Transverse colon (tissue), 4 donors: ENCODE measurements at places on chromosomes 3 and 15.

- no peak overlapping the region for H3K4me3 ChIP-seq
- H3K27ac ChIP-seq = peak overlapping the region; percentile 60
- no peak for DNase-seq
- H3K36me3 ChIP-seq = no peaks in the 10 kb centered on the region
- H3K4me1 ChIP-seq = peaks cover 8% of the 10 kb centered on the region
Observed at GRCh38 chr15:93037820-93038705, 50.9 kb downstream of the RGMA start.

DNA sequence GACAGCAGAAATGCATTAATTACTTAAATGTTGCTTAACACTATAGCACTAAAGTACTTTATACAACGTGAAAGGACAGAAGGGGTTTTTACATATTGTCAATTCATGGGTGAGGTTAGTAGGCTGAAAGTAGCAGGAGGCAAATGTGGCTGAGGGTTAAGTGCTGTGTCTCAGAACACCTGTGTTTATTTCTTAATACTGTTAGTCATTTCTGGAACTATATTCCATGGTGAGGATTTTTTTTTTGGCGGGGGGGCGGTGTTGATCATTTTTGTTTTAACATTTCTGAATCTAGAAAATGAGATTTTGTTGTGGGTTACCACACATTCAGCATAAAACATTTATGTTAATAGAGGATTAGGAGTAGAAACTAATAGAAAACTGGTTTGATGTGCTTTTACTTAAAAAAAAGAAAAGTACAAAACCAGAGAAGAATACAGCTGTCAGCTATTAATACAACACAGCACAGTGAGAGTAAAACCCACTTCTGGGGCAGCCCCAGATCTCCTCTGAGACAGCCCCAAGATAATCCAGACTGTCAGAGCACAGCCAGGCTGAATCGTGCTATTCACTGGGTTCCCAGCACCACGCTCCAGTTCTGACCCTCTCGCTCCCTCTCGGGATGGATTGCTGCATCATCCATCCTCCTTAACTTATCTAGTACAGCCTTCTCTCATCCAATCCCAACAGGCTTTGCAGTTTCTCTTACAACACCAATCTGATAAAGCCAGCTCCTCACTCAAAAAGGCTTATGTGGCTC lies 307.7 kb downstream of the TUSC7 start:
- H3K4me3 ChIP-seq = no peak overlapping the region
- peaks cover 5% of the 10 kb centered on the region for H3K27me3 ChIP-seq
- H3K36me3 ChIP-seq = no peaks in the 10 kb centered on the region
- H3K4me1 ChIP-seq = no peaks in the 10 kb centered on the region
- no peak overlapping the region for H3K27ac ChIP-seq

- no peak for DNase-seq
- H3K4me1 ChIP-seq = peaks cover 7% of the 10 kb centered on the region
- H3K27ac ChIP-seq = no peak overlapping the region
- H3K4me3 ChIP-seq = no peak overlapping the region
Observed at GRCh38 chr3:122982216-122983185, 45.1 kb downstream of the SEMA5B start.

DNA sequence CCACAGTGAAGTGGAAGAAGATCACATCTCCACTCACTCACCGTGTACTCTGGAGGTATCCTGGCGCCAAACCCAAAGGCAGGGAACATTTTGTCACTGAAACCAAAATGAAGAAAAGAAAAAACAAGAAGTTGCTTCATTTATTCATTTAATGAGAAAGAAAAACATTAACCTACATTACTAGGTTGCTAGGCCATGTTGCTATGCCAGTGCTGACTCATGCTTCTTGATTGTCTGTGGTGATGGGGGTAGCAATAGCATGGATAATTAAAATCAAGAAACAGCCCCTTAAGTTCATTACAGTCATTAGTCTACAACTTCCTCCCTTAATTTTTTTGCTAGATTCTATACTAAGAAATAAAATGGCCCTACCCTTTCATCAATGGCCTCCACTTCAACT lies 52.7 kb upstream of the MRPL3 start:
- no peak overlapping the region for H3K4me3 ChIP-seq
- H3K27me3 ChIP-seq = no peaks in the 10 kb centered on the region
- H3K36me3 ChIP-seq = no peaks in the 10 kb centered on the region
- no peak for DNase-seq
- H3K27ac ChIP-seq = no peak overlapping the region

- no peaks in the 10 kb centered on the region for H3K27me3 ChIP-seq
- peak; percentile 50 for DNase-seq
- H3K36me3 ChIP-seq = no peaks in the 10 kb centered on the region
- H3K4me1 ChIP-seq = peaks cover 11% of the 10 kb centered on the region
Observed at GRCh38 chr15:90075420-90076289, 26.6 kb downstream of the IDH2 start.

- no peaks in the 10 kb centered on the region for H3K4me1 ChIP-seq
- peaks cover 4% of the 10 kb centered on the region for H3K27me3 ChIP-seq
- no peak overlapping the region for H3K27ac ChIP-seq
- no peak for DNase-seq
- H3K36me3 ChIP-seq = no peaks in the 10 kb centered on the region
Observed at GRCh38 chr15:99953886-99954285, 220.6 kb upstream of the LYSMD4 start.

DNA sequence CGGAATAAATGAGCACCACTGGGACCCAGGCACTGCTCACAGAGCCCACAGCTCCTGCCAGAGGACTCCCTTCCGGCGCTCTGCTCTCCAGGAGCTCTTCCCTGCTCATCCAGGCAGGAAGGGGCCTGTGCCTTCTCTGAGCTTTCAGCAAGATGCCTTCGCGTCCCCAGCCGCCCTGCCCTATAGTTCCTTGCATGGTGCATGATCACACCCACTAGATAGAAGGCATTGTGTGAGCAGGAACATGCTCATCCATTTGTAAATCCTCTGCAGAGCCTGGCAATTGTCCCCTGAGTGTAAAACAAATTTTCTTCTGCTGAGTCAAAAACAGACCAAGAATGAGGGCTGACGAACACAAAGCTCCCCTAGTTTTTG lies 181.6 kb downstream of the MEGF11 start:
- H3K36me3 ChIP-seq = no peaks in the 10 kb centered on the region
- H3K27me3 ChIP-seq = no peaks in the 10 kb centered on the region
- no peak overlapping the region for H3K27ac ChIP-seq

DNA sequence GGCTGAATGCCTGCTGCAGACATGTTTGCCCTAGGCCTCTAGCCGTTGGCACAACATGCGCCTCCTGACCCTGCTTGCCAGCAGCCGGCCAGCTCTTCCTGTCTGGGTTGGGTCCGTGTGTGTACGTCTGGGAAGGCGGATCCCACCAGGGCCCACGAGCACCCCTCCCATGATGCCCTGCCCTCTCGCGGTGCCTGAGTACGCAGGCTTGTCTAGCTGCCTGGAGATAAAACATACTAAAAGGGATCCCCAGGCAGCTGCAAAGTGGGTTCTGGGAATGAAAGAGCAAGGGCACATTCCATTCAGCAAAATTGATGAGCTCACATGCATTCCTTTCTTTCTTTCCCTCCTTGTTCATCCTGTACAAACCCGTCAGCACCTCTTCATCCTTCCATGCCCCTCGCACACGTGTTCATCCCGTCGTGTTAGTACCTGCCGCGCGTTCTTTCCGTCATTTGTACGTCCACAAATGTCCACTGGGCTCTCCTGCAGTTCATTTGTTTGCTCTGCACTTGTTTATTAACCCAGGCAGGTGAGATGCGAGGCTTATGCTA lies 74.3 kb downstream of the FBLN2 start:
- no peaks in the 10 kb centered on the region for H3K36me3 ChIP-seq
- DNase-seq = no peak
- H3K4me3 ChIP-seq = no peak overlapping the region
- no peak overlapping the region for H3K27ac ChIP-seq
- no peaks in the 10 kb centered on the region for H3K27me3 ChIP-seq
- no peaks in the 10 kb centered on the region for H3K4me1 ChIP-seq

GRCh38 chr3:49906073-49906743 lies 2.5 kb upstream of the MST1R start:
- H3K27ac ChIP-seq = peak overlapping the region; percentile 86
- no peaks in the 10 kb centered on the region for H3K36me3 ChIP-seq
- no peak overlapping the region for H3K4me3 ChIP-seq
- DNase-seq = peak; percentile 87
- H3K4me1 ChIP-seq = peaks cover 51% of the 10 kb centered on the region
- no peaks in the 10 kb centered on the region for H3K27me3 ChIP-seq

GRCh38 chr15:94077938-94078337 lies 153.4 kb upstream of the MCTP2 start:
- H3K36me3 ChIP-seq = no peaks in the 10 kb centered on the region
- no peak for DNase-seq
- H3K4me1 ChIP-seq = no peaks in the 10 kb centered on the region
- no peaks in the 10 kb centered on the region for H3K27me3 ChIP-seq
- no peak overlapping the region for H3K27ac ChIP-seq
- no peak overlapping the region for H3K4me3 ChIP-seq

- no peaks in the 10 kb centered on the region for H3K36me3 ChIP-seq
- no peak for DNase-seq
- no peak overlapping the region for H3K27ac ChIP-seq
- no peaks in the 10 kb centered on the region for H3K4me1 ChIP-seq
- H3K27me3 ChIP-seq = no peaks in the 10 kb centered on the region
Observed at GRCh38 chr3:160205606-160206005, 19.6 kb upstream of the C3orf80 start.

GRCh38 chr15:40280260-40281056 lies 2.4 kb downstream of the ANKRD63 start:
- H3K4me3 ChIP-seq = no peak overlapping the region
- DNase-seq = no peak
- no peaks in the 10 kb centered on the region for H3K36me3 ChIP-seq
- peaks cover 35% of the 10 kb centered on the region for H3K4me1 ChIP-seq
- H3K27ac ChIP-seq = no peak overlapping the region

DNA sequence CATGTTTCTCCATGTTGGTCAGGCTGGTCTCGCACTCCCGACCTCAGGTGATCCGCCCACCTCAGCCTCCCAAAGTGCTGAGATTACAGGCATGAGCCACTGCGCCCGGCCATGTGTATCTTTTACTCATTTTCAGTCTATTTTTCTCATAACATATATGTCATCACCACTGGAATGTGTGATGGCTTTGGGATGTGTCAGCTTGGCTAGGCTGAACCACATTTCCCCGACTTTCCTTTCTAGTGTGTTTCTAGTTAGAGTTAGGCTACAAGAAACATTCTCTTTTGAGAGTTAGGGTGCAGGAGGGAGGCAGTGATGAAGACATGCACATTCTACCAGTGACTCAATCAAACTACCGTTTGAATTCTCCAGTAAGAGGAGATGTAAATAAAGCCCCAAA lies 444.9 kb upstream of the THBS1 start:
- H3K36me3 ChIP-seq = no peaks in the 10 kb centered on the region
- DNase-seq = no peak
- H3K4me3 ChIP-seq = no peak overlapping the region
- no peaks in the 10 kb centered on the region for H3K4me1 ChIP-seq
- H3K27ac ChIP-seq = no peak overlapping the region

GRCh38 chr3:148240351-148240750 lies 457.4 kb upstream of the AGTR1 start:
- no peak overlapping the region for H3K27ac ChIP-seq
- no peak overlapping the region for H3K4me3 ChIP-seq
- no peaks in the 10 kb centered on the region for H3K27me3 ChIP-seq
- DNase-seq = no peak
- H3K4me1 ChIP-seq = no peaks in the 10 kb centered on the region
- no peaks in the 10 kb centered on the region for H3K36me3 ChIP-seq

DNA sequence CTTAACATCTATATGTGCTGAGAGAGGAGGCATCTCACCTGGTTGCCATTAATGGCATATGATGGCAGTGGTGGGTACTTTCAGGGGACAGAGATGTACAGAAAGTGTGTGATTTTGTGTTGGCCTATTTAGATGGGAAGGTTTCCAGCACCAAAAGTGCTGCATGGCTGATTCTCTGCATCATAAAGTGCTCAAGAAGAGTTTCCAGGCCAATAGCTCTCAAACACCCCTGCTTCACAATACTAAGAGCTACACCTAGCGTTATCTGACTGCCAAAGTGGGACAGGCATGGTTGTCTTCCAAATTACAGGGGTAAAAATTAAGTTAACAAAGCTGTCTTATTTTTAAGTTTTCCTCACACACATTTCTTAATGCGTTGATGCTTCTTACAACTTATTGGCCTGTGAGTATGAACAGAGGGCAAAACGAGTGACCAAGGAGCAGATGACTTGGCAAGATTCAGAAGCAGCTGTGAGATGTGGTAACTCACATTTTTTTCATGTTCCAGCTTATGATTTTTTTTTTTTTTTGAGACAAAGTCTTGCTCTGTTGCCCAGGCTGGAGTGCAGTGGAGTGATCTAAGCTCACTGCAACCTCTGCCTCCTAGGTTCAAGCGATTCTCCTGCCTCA lies 41.4 kb upstream of the VEPH1 start:
- H3K4me1 ChIP-seq = peaks cover 6% of the 10 kb centered on the region
- H3K36me3 ChIP-seq = no peaks in the 10 kb centered on the region
- DNase-seq = no peak

DNA sequence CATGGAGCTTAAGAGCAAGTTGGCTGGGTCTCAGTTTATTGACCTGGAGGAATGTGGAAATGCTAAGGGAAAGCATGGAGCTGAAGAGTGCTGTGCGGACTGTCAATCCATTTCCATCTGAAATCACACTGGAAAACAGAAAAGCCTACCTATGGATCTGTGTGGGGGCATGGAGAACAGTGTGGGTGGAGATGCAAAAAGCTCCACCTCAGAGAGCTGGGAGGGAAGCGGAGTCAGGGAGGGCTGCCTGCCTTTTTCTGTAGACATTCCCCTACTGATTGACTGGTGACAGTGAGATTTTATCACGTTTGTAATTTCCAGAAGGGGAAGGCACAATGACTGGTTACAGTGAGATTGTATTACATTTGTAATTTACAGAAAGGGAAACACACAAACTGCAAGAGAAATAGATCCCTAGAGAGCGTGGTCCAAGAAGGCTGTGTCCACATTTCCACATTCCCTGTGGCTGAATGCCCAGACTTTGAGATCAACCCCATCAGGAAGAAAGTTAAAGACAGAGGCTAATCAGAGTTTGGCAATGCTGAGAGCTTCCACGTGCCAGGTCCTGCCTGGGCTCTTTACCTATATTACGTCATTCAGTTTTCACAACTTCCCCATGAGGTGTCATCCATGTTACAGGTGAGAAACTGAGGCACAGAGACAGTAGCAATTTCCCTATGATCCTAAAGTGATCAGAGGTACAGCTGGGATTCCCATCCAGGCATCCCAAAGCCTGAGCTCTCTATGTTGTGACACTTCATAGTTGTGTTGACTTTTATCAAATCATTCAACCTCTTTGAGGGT lies 67.7 kb upstream of the NSMCE3 start:
- H3K4me1 ChIP-seq = no peaks in the 10 kb centered on the region
- no peaks in the 10 kb centered on the region for H3K27me3 ChIP-seq
- no peak overlapping the region for H3K4me3 ChIP-seq
- no peak for DNase-seq
- H3K36me3 ChIP-seq = no peaks in the 10 kb centered on the region
